MG63 (cell line): ENCODE measurements at places on chromosomes 7 and 10.
A peak's percentile ranks its signal among the peaks of the same experiment; 100 is the strongest.

DNA sequence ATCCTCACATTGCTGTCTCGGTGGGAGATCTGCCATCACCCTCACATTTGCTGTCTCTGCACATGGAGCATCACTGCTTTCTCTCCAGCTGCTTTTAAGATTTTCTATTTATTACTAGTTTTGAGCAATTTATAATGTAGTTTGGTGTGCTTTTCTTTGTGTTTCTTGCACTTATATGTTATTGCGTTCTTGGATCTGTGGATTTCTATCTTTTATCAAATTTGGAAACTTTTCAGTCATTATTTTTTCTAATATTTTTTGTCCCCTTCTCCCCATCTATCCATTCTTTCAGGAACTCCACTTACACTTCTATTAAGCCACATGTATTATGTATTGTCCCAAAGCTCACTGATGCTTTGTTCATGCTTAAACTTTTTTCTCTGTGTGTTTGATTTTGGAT lies 108.9 kb downstream of the FOXL3 start:
- no peak for DNase-seq

GRCh38 chr10:6842722-6843121 lies 262.6 kb upstream of the PRKCQ start:
- DNase-seq = no peak

DNA sequence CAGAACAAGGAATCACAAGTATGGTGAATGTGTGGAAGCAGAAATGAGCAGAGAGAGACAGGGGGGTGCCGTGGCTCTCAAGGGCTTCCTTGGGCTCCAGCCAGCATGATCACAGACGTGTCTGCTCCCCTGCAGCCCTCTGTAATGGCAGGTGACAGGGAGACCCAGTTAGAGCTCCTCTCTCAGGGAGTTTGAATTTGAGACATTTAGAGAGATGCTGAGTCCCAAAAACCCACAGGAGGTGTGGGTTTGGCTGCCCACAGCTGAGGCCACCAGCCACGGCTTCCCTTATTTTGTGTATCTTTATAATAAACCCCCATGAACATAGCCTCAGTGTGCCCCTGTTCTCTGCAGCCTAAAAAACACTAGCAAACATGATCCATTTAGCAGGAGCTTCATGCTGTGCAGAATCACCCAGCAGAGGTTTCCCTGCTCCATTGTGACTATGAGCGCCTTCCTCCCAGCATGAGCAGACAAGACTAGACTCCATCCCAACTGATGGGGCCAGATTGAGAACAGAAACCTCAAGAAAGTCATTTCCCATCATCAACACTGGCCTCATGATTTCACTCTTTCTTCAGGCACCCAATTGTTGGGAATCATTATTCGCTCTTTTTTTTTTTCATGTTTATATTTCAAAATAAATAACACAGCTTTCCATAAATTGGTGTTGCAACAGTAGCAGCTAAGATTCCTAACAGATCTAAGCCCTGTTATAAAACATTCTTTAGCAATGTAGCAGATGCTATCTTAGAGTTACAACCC lies 13.4 kb downstream of the NOD1 start:
- DNase-seq = no peak

DNA sequence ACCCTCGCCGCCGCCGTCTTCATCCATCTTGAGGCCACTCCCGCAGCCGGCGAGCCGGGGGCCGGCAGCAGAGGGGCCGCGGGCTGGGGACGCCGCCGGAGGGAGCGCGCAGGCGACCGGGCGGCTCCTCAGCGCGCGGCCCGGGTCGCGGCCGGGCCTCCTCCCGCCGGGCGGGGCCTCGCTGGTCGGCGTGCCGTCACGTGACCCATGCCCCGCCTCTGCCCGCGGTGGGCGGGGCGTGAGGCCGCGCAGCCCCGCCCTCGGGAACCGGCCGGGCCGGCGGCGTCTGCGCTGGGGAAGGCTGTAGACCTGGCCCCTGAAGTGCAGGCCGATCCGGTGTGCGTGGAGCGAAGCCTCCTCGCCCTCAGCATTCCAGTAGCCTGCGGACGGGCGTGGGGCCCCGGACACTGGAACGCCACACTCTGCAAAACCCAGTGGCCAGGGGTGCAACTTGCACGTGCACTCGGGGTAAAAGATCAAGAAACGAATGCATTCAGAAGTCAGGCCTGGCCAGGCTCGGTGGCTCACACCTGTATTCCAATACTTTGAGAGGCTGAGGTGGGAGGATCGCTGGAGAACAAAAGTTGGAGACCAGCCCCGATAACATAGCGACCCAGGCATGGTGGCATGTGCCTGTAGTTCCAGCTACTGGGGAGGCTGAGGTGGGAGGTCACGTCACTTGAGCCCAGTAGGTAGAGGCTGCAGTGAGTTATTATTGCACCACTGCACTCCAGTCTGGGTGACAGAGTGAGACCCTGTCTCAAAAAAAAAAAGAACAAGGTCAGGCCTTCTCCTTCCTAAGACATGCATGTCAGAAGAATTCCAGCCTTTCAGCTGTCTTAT lies at the start of gene CYTH3:
Gene CYTH3 (minus strand): TSS at position 144 of the 843 bp plus-strand sequence. CDS start 117 bp downstream, at position 27.
- peak; percentile 73 for DNase-seq

GRCh38 chr10:88270871-88271713 lies 312.0 kb downstream of the RNLS start:
- peak; percentile 73 for DNase-seq

DNA sequence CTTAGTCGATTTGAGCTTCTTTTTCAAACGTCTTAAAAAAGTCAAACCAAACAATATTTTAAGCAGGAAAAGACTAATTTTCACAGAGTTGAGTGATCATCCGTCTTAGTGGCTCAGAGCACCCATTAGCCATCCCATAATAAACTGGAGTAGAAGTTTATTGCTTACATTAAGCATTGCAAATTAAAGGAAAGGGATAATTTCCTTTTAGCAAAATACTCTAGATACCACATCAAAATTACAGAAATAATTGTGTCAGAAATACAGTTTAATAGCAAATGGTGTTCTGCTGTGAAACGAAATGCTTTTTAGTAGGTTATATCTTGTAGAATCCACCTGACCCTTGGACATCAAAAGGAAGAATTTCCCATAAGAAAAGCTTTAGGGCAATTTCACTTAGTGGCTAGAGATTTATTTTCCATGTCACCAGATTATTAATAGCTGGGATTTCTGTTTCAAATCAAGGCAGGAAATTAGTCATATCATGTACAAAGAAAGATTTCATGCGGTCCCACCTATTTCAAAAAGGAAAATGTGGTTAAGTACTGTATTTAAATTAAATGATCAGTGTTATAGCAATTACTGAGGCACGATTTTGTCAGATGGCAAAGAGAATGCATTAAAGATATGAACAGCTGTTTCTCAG lies 96.2 kb downstream of the NPTX2 start:
- DNase-seq = no peak

- peak; percentile 4 for DNase-seq
Measured at GRCh38 chr7:7641129-7641663, 644 bp downstream of the UMAD1 start.
